ENCODE measurements at places on chromosomes 16 and 17.

DNA sequence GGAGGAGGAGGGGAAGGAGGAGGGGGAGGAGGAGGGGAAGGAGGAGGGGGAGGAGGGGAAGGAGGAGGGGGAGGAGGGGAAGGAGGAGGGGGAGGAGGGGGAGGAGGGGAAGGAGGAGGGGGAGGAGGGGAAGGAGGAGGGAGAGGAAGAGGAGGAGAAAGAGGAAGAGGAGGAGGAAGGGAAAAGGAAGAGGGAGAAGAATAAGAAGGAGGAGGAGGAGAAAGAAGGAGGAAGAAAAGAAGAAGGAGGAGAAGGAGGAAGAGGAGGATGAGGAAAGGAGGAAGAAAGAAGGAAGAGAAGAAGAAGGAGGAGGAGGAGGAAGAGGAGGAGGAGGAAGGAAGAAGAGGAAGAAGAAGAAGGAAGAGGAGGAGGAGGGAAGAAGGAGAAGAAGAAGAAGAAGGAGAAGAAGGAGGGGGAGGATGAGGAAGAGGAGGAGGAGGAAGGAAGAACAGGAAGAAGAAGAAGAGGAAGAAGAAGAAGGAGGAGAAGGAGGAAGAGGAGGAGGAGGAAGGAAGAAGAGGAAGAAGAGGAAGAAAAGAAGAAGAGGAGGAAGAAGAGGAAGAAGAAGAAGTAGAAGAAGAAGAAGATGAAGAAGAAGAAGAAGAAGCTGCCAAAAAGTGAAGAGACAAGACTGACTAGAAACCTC lies 103.8 kb downstream of the C16orf78 start:
- no peak for DNase-seq

DNA sequence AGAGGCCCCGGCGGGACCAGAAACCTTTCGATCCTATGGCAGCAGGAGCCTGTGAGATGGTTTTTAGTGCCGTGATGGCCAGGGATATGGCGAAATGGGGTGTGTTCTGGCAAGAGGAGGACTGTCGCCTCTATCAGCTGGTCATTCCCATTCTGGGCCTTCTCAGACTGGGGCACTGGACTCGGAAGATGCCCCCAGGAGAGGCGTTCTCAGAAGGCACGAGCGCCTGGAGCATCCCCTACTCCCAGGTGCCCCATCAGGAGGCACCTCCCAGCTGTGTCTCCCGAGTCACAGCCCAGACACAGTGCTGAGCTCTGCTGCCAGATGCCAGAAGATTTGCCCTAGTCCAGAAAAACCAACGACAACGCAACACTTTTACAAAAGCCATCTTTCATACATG lies 54.6 kb upstream of the ENDOV start:
- no peak for DNase-seq

DNA sequence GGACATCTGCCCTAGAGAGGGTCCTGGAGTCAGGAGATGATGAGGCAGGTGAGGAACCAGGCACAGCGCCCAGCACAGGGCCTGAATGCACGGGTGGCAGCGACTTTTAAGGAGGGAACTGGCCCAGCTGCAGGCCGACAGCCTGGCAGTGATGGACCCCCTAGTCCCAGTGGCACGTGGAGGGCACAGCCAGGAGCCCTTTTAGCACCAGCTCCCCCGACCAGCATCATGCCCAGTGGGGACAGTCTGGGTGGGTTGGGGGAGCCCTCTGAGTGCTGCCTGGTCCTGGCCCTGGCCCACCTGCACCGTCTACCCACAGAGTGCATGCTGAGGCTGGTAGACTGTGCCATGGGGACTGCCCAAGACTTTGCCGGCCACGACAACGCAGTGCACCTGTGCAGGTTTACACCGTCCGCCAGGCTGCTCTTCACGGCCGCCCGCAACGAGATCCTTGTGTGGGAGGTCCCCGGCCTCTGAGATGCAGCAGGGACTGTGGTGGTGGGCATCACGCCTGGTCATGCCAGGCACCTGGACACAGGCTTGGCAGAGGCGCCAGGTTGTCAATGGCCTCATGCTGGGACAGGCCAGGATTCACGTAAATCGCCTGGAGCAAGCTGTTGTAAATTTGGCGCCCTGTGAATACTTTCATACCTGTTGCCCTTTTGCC lies 686 bp upstream of the RHOT2 start:
- DNase-seq, result no peak

DNA sequence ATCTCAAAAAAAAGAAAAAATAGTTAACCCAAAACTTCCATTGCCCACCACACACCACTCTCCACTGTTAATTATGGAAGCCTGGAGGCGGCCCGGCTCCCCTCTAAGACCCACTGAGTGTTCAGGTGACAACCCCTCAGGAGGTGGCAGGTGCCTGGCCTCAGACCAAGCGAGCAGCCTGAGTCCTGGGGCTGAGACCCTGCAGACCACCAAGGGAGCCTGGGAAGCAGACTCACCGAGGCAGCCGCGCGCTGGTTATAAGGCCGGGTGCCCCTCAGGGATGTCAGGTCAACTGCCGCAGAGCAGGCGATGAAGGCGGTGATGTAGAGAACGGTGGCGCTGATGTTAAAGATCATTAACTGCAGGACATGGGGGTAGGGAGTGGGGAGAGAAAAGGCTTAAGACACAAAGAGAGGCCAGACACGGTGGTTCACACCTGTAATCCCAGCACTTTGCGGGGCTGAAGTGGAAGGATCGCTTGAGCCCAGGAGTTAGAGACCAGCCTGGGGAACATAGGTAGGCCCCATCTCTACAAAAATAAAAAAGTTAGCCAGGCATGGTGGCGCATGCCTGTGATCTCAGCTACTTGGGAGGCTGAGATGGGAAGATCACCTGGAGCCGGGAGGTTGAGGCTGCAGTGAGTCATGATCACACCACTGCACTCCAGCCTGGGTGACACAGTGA lies 13.3 kb downstream of the ARL2BP start:
- no peak for DNase-seq

GRCh38 chr16:15427648-15428239 lies 6.6 kb upstream of the BMERB1 start:
- peak; percentile 31 for DNase-seq

DNA sequence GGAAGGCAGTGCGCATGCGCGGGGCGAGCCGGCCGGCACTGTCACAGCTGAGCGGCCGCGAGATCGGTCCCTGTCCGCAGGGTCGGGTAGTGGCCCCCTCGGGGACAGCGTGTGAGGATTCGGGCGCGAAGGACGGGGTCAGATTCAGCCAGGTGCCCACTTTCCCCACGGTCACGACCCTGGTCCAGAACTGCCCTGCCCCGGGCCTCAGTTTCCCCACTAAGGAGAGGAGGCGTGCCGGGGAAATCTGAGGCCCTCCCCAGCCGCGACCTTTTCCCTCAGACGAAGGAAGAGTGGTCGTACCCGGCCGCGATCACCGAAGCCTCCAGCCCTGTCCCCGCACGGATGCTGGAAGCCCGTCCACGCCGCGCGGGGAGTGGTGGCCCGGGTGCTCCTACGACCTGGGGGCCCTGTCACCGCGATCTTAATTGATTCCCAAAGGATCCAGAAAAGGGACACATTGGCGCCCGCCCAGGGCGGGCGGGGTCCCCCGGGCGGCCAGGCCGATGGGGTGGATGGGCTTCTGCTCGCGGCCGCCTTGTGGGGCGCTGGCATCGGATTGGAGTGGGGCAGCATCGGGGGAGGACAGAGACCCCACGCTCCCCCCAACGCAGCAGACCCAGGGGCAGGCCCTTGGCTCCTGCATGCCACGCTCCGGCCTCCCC lies 57.7 kb downstream of the SRL start:
- DNase-seq, result no peak

GRCh38 chr16:17125671-17126070 lies 345.1 kb downstream of the XYLT1 start:
- DNase-seq, result no peak
